ENCODE measurements at places on chromosomes 13 and 19.

DNA sequence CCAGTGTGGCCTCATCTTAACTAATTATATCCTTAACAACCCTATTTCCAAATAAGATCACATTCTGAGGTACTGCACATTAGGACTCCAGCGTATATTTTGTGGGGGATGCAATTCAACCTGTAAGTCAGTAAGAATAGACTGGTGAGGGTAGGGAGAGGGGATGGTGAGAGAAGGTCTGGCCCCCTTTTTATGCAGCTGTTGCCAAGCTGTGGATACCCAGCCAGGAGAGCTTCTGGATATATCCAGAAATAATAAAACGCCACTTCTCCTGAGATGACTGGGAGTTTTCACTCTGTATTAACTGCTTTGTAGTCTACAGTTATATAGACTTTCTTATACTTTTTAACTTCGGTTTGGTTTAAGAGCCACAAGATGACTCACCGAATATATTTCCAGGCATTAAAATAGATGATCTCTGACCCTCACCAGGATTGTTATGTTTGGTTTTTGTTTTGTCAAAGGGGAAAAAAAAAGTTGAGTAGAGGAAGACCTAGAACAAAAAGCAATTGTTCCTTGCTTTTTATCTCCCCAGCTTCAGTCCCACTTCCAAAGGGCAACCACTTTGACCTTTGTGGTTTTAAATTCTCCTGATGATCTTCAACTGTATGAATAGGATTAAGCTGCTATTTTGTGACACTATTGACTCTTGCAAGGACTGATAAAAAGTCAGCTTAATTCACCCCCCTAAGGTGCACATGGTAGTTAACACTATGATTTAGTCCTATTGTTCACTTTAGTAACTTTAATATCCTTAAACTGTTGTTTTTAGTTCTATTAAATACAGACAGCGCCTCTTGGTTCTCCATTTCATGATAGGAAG lies 3.1 kb upstream of the NEK3 start:
- DNase-seq = peak; percentile 45

- DNase-seq = no peak
Measured at GRCh38 chr19:13985771-13986347, 20.3 kb downstream of the RFX1 start.

- DNase-seq = peak; percentile 2
Measured at GRCh38 chr13:107025991-107026390, 458.1 kb upstream of the ARGLU1 start.

DNA sequence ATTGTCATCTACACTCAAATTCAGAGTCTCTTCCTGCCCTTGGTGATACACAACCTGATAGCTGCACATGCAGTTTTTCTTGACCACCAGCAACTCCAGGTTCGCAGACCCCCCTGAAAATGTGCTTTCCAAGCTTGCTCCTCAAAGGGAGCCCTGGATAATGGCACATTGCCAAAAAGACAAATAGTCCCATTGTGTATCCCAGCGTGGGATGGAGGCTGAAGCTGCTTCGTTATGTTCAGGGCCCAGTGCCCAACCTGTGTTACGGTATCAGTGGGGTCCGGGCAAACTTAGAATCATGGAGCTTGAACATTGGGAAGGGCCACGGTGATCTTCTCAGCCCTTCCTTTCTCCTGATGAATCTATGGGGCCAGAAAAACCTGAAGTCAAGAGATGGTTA lies 173.0 kb downstream of the TEX29 start:
- no peak for DNase-seq

DNA sequence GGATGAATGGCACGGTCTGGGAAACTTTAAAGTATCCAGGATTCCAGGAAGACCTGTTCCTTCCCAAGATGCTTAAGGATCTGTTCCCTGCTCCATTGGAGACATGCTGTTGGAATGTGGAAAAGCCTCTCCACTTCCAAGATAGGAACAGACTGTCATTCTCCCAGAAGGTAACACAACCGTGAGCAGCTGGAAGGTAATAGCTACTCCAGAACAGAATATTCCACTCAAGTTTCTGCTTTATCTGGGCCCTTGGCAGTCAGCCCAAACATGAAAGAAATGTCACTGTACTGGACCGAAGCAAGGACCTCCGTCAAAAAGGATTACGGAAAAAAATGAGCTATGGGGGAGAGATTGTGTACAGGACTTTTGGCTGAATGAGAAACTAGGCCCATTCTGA lies 420.9 kb upstream of the NBEA start:
- DNase-seq = no peak

GRCh38 chr19:56137405-56137804 lies 3.7 kb upstream of the ZNF444 start:
- no peak for DNase-seq

GRCh38 chr13:23639674-23640073 lies 69.5 kb downstream of the TNFRSF19 start:
- no peak for DNase-seq

DNA sequence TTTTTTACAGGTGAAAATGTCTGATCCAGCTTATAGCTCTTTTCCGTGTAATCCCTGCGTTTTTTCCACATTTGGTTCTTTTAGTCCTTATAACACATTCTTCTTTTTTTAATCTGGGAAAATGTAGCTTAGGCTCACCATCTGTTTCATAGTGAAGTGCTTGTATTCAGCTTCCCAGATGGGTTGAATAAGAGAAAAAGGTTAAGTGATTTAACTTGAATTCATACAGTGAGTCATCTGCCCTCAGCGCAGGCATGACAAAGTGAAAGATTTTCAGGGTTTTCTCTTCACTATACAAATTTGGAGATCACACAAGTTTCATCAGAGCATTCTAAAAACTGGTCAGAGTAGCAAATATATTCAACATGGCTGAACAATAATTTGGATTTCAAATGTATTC lies 224.8 kb downstream of the SPRY2 start:
- DNase-seq = peak; percentile 88

DNA sequence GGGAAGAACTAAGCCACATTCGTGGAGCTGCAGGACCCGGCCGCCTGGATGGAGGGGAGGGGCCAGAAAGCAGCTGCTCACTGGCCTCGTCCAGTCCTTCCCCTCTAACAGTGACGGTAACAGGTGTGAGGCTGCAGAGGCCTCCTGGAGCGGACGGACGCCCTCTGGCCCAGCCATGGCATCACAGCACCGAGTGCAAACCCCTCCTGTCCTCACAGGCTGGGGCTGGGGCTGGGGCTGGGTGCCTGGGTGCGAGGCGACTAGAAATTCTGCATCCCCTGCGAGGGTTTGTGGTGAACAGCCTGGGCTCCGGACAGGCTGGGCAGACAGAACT lies 3.6 kb downstream of the MICOS13 start:
- DNase-seq = no peak

DNA sequence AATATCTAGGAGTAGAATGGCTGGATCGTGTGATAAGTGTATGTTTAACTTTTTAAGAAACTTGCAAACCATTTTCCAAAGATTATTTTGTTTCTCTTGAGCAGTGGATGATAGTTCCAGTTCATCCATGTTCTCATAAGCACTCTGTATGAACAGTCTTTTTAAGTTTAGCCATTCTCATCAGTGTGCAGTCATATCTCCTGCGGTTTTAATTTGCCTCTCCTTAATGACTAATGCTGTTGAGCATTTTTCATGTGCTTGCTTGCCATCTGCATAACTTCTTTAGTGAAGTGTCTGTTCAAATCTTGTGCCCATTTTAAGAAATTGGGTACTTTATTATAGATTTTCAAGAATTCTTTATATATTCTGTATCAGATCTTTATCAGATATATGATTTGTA lies 58.6 kb downstream of the WASF3 start:
- DNase-seq = peak; percentile 78

DNA sequence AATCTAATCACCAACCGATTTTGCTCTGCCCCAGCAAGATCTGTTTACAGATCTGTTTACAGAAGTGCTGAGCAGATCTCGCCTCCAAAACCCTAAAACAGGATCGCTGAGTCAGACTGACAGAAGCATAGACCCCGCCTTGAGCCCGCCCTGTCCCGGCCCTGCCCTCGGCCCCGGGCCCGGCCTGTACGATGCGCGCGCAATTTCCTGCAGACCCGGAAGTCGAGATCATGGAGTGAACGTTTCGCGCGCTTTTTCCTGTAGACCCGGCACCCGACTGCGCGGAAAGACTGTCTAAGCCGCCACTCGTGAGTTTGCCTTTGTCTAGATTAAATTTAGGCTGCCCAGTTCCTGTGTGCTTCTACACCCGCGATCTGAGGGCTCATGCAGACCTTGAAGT lies at the start of gene ZNF534:
Gene ZNF534 (plus strand): TSS at position 212 of the 400 bp plus-strand sequence. CDS start 2,327 bp downstream, outside the sequence.
- DNase-seq = no peak

DNA sequence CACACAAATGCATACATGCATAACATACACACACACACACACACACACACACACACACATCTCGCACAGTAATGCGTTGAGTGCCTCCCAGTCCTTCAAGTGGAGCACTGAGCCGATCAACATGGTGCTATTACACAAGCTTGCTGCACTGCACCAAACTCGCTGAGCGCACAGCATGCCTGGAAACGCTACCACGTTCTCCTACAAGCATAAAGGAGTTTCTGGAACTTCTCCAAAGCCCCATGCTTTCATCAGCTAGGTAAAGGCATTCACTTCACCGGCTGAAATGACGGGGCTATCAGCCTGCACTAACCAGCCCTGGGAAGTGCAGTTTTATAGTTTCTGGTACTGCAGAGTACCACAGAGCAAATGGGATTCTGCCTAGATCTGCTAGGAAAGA lies 92.7 kb downstream of the FGF14 start:
- no peak for DNase-seq

GRCh38 chr19:570937-571565 lies 1.3 kb upstream of the BSG start:
- peak; percentile 18 for DNase-seq

DNA sequence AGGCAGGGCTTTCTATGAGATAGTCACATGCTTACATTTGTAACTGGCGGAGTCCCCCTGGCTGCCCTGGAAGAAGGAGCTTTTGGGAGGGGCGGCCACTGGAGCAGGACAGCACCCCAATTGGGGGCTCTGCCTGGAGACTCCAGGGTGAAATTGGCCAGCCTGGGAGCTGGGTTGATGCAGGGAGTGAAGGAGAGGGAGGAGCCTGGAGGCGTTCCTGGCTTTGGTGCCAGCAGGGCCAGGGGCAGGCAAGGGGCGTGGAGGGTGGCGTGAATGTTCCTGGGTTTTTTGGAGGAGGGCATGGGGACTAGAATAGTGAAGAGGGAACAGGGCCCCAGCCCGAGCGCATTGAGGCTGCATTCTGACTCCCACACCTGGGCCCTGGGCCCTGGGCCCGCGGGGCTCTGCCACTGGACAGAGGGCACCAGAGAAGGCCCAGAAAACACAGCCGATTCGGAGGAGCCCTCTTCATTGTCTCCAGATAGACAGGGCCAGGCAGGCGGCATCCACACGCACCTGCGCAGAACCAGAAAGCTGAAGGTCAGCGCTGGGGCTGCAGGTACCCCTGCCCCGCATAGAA lies 29.5 kb downstream of the COMP start:
- no peak for DNase-seq

DNA sequence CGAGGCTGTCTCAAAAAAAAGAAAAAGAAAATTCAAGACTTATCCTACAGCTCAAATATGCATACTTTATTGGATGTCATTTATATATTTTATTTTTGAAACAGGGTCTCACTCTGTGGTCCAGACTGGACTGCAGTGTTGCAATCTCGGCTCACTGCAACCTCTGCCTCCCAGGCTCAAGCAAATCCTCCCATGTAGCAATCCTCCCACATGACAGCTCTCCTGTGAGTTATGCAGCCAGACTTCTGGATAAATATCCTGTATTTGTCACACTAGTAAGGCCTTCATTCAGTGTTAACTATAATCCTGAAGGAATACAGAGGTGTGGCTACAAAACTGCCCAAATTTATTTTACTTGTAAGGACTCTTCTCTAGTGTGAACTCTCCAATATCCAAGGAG lies 7.2 kb downstream of the ZNF552 start:
- DNase-seq = peak; percentile 55

DNA sequence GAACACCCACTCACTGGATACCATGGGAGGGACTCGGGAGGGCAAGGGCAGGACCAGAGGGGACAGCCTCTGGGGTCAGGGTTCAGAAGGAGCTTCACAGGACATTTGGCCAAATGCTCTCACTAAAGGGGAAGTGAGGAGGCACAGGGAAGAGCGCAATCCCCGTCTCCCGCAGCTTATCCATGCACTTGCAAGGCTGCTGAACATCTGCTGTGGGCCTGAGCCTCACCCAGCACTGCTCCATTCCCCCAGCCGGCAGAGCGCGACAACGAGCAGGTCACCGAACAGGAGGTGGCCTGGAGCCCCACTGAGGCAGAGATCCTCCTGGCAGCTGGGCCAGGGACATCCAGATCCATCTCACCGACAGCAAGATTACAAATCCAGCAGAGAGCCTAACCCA lies 23.3 kb downstream of the ELAVL1 start:
- no peak for DNase-seq

- peak; percentile 35 for DNase-seq
Measured at GRCh38 chr19:42316223-42317211, 3.4 kb downstream of the TMEM145 start.
